Glutamatergic neuron (in vitro differentiated cells): ENCODE measurements at places on chromosomes 12 and 14. TPM values are rescaled to one million over a fixed set of nuclear protein-coding genes. Genes with fewer than 3 reads are reported as not detected.

GRCh38 chr14:37819155-37820015, 224.0 kb downstream of the TTC6 start:
- DNase-seq: no peak

- peak; percentile 43 for DNase-seq
These were observed 153.6 kb upstream of the FKBP4 start for GRCh38 chr12:2641207-2641606.

- DNase-seq: no peak
These were observed 175.3 kb downstream of the PHLDA1 start for GRCh38 chr12:75856235-75856634.

DNA sequence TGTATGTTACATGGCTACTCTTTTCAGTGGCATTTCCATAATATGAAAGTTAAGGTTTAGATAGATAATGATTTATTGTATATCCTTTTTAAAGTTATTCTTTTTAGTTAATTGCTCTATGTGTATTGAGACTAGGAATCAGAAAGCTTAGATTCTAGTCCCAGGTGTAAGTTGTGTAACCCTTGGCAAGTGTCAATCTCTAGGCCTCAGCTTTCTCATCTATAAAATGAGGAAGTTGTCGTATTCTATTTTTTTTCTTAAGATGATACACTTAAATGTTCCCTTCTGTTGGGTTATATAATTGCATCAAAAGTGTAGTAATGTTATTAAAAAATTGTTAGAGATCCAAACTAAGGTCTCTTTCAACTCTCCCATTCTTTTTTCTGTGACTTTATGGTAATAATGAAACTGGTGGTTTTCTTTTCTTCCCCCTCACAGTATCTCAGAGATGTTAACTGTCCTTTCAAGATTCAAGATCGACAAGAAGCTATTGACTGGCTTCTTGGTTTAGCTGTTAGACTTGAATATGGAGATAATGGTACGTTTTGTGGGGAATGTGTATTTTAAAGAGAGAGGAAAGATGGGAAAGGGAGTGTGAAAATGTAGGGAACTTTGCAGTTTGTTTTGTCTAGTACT, 4.1 kb downstream of the RTRAF start:
- DNase-seq: no peak

DNA sequence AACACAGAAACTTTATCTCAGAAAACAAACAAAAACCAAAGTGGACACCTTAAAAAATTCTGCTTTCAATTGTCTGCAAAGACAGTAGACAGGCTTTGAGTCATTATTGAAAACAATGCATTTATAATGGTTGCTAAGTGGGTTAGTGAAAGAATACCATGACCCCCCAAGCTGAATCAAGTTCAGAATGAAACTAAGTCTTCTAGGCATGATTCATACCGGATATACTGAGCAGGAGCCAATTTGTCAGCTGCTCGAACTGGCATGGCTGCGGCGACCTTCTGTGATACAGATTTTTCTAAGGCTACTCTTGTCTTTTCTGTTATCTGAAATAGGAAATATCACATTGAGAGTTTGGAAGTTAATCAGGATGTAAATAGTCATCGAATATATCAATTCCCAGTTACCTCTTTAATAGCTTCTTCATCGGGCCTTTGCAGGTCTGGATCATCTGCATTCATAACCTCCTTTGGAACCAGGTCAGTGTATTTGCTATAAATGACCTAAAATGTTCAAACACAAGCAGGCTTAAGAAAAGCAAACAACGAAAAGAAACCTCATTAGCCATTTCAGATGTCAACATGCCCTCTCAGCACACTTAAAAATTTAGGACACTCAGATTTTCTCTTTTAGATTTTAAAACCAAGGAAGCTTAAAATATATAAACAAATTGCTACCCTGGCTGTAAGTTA, 22.3 kb downstream of the SNW1 start:
- DNase-seq: no peak

- DNase-seq: no peak
These were observed 333.7 kb downstream of the MED13L start for GRCh38 chr12:115943630-115944391.

GRCh38 chr12:53044052-53044581, 5.7 kb upstream of the TNS2 start:
- no peak for DNase-seq

- peak; percentile 60 for DNase-seq
These were observed 107.1 kb upstream of the SLCO1C1 start for GRCh38 chr12:20588042-20588441.

- DNase-seq: no peak
These were observed 143.3 kb upstream of the AVPR1A start for GRCh38 chr12:63294327-63294632.

GRCh38 chr12:125149160-125150108, 84.2 kb downstream of the AACS start:
- DNase-seq: no peak

DNA sequence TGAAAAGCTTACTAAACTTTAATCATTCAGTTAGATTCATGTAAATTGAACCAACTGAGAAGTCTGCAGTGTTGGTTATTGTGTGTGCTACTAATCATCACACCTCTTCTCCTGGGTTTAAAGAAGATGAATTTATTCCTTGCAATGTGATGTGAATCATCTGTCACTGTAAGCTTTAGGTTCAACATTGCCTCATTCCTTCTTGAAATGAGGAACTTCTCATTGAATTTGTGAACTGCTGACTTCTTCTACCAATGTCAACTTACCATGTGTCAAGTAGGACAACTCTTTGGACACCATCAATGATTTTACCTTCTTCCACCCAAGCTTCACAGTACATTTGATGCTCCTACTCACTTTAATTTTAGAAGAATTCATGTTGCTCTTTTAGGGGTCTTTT, 17.4 kb upstream of the PRB2 start:
- no peak for DNase-seq

DNA sequence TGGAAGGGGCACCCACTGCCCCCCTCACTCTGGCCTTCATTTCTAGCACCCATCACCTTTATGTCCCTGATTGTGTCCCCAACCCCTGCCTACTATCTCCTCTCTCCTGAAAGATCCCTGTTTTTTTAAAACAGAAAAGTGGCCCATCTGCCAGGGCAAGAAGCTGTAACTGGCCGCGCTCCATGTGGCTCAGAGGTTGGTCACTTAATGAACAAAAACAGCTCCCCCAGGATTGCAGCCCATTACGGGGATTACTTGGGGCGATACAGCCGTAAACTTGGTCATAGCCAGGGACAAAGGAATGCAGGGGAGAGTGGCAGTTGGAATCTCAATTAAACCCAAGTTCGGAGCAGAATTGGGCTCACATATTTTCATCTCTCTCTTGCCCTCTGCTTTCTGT, 34.8 kb upstream of the VSX2 start:
- DNase-seq: no peak

- DNase-seq: peak; percentile 38
These were observed 115.4 kb upstream of the MYL2 start for GRCh38 chr12:111035578-111036301.

DNA sequence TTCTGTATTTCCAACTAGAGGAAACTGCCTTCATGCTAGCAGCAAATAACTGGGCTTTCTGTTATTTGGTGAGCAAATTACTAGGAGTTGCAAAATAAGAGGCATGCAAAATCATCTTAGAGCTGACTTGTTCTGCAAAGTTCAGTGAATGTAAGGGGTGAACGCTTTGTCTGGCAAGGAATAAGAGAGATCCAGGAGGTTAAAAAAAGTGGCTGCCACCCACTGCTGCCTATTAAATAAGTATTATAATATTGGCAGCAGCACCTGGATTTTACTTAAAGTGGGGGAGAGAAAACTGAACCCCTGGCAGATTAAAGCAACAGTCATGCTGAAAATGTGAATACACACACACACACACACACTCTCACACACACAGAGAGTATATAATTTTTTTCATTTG, 557.0 kb downstream of the FLRT2 start:
- no peak for DNase-seq

GRCh38 chr12:109982210-109982609, 14.0 kb downstream of the GIT2 start:
- no peak for DNase-seq

DNA sequence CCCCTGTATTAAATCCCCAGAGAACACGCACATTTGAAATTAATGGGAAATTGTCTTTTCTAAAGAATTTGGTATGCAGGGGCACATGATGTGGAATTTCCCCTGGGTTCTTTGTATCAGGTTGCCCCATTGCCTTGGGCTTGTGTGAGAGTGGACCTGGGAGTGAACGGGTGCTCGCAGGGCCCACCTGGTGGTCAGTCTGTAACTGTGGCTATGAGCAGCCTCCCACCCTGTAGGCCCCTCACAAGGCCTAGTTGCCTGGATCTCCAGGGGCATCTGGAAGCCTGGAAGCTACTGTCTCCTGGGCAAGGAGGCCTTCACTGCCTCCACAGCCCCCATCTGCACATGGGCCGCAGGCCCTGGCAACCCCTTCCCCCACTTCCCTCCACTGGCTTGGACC, 96.7 kb downstream of the SLC25A47 start:
- peak; percentile 48 for DNase-seq

SERPINA9 gene
- total RNA-seq: not detected

CCDC198 gene
- total RNA-seq: not detected

PGF gene
- 7.9 TPM for total RNA-seq

SPRYD3 gene
- 13.9 TPM for total RNA-seq

SLC41A2 gene
- 12.0 TPM for total RNA-seq

CARMIL3 gene
- total RNA-seq: 108 TPM

SYCP3 gene
- not detected for total RNA-seq

CMA1 gene
- not detected for total RNA-seq
